ENCODE measurements at places on chromosomes 2 and 18.

GRCh38 chr2:203498161-203498560 is 36.9 kb downstream of the RAPH1 start:
- DNase-seq: no peak

GRCh38 chr18:45738660-45739059 is 14.7 kb downstream of the SLC14A1 start:
- DNase-seq: no peak

- DNase-seq: no peak
These were observed 4.5 kb downstream of the CLASP1 start for GRCh38 chr2:121644715-121645114.

DNA sequence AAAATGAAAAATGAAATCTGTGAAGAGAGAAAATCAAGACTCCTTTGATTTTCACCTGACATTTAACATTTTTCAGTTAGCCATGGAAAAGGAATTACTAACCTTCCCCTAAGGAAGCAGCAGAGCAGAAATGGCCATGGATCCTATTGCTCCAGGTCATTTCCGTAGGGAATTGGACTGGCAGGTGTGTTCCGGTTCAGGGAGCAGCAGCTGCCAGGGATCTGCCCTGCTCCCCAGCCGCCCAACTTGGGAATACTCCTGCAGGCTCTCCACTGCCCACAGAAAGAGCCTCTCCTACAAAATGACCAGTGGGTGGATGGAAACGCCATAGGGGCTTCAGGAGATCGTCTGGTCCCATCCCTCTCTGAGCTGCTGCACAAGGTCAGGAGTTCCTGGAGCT is 86.0 kb upstream of the MAPK4 start:
- DNase-seq: no peak

DNA sequence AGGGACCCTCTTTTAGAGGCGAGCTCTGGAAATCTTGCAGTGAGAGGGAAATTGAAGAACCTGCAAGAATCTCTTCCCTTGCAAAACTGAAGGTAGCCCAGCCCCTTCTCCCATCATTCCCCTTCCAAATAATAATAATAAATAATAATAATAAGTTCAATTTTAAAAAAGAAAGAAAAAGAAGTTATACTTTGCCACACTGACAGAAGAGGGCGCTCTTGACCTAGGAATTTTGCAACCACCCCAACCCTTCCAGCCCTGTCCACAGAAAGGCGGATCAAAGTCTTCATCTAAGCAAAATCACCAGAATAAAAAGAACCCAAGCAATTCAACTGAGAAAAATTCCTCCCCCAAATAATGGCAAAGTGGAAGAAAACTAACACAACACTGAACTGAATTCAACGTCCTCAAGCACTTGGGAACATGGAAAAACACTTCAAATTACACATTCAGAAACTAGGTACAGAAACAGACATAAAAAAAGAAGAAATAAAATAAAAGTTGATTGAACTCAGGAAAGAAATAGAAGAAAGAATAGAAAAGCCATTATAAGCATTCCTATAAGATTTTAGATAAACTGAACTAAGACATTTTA is 98.9 kb upstream of the GLS start:
- no peak for DNase-seq

GRCh38 chr2:111121028-111121827 is 514 bp downstream of the BCL2L11 start:
- peak; percentile 26 for DNase-seq

GRCh38 chr18:58544616-58545337 is 84.1 kb downstream of the ALPK2 start:
- no peak for DNase-seq

DNA sequence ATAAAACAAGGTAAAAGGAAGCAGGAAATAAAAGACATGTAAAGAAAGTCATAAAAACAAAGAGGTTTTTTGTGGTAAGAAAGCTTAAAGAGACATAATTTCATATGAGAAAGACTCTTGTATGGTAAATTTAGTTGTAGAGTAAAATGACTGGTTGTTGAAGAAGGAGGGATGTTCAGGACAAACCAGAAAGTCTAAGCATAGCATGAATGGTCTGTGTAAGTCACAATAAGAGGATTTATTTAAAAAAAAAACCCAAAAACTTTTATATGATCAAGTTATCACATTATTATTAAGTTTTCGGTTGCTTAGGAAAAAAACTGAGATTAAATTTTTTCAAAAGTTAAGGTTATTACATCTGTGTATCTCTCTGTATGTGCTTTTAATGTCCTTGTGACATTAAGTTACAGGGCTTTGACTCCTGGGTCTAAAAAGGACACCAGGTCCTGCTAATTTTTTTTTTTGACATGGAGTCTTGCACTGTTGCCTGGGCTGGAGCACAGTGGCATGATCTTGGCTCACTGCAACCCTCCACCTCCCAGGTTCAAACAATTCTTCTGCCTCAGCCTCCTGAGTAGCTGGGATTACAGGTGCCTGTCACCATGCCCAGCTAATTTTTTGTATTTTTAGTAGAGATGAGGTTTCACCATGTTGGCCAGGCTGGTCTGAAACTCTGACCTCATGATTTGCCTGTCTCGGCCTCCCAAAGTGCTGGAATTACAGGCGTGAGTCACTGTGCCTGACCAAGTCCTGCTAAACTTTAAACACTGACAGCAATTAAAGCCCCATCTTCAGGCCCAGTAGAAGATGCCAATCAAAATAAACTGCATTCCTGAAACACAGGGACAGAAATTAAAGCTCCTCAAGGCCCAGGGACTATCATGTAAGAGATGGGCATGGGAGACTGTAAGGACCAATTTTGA is 14.2 kb upstream of the OXER1 start:
- no peak for DNase-seq

GRCh38 chr18:27861539-27861938 is 315.4 kb downstream of the CDH2 start:
- no peak for DNase-seq

- DNase-seq: no peak
These were observed 243.1 kb upstream of the TNP1 start for GRCh38 chr2:217102956-217103355.
